Left forelimb (tissue), 1 donor: ENCODE measurements at places on chromosomes 12 and 14.
A peak's percentile ranks its signal among the peaks of the same experiment; 100 is the strongest.

- no peak for DNase-seq
Measured at GRCh38 chr12:123973552-123974341, 732 bp downstream of the ZNF664 start.

DNA sequence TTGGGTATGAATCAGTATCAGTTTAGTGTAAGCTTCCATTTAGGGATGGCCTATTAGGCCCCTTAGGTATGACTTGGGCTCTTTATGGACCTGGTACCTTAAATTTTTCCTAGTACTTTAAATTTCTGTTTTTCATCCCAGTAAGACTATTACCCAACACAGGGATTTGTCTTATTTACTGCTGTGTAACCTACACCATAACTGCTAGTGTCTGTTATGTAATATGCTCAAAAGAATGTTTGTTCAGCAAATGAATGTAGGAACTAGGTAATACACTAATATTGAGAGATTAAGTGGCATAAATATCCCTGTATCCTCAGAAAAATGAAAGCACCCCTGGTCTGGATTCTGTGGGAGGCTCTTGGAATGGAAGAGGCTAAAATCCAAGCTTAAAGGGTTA is 63.7 kb upstream of the YARS2 start:
- no peak for DNase-seq

DNA sequence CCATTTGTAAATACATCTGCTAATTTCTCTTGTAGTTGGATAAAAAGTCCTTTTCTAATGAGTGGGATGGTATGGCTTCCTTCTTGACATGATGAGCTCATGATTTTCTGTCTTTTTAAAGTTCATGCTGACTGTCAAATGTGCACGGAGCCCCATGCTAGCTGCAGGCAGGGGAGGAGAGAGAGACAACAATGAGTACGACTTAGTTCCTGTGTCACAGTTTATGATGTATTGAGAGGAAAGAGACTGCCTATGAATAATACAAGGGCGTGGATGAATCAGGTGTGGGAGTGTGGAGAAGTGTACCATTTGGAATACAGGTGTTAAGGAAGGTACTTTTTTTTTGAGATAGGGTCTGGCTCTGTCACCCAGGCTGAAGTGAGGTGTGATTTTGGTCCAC is 10.7 kb upstream of the TBC1D30 start:
- no peak for DNase-seq

DNA sequence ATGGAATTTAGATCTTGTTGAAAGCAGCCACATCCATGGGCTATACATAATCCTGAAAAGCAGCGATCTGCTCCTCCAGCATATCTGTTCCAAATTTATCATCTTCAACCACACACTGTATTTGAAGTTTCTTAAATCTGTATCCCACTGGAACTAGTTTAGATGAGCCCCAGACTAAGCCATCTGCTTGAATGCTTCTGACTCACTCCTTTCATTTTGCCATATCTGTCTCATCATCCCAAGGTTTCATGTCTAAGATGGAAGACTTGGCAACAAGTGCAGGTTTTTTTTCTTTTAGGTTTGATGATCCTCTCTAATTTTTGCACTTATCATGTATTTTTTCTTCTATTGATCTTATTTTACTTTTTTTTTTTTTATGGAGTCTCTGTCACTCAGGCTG is 54.4 kb upstream of the TMEM263 start:
- no peak for DNase-seq

- no peak for DNase-seq
Measured at GRCh38 chr12:25796523-25797000, 161.9 kb upstream of the RASSF8 start.

- peak; percentile 85 for DNase-seq
Measured at GRCh38 chr12:48924617-48925303, 532 bp downstream of the FKBP11 start.

- no peak for DNase-seq
Measured at GRCh38 chr12:18861287-18861858, 123.5 kb downstream of the CAPZA3 start.

DNA sequence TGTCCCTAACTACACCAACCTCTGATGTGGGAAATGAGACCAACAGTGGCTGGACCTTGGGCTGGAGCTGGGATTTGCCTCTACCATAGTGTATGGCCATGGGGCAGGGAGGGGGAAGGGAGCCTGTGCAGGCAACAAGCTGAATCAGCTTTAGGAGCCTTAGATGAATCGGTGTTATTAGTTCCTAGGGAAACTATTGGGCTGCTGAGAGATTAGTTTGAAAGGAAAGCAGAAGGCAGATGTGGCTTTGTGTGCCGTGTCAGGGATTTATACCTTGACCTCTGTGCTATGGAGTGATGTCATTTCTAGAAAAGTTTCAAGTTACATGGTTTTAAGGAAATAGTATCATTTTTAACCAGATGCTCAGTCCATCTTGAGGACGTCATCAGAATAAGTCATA is 19.5 kb upstream of the GAS2L3 start:
- DNase-seq = no peak

DNA sequence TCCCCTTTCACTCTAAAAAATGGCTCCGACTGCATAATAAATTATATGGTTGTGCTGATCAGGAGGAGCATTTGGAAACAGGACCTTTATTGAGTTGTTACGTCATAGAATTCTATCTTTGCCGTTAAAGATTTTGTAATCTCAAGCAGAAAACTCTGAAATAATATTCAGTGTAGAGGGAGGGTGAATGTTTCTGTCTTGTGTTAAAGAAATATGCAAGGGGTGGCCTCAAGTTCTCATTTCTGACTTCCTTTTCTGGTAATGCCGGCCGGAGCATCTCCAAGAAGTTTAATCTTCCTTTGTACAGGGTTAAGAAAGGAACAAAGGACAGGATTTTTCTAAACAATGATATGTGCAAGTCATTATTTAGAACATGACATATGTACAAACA is 165.1 kb downstream of the SLC38A4 start:
- DNase-seq = no peak

GRCh38 chr14:59022144-59022543 is 166.3 kb upstream of the DAAM1 start:
- no peak for DNase-seq

- no peak for DNase-seq
Measured at GRCh38 chr14:31261859-31262731, 54.5 kb upstream of the HECTD1 start.
